ENCODE measurements at places on chromosomes 2 and 18.

- DNase-seq, result no peak
Observed at GRCh38 chr2:21260311-21260710, 136.5 kb downstream of the TDRD15 start.

- no peak for DNase-seq
Observed at GRCh38 chr2:177929662-177930522, 142.7 kb downstream of the PDE11A start.

DNA sequence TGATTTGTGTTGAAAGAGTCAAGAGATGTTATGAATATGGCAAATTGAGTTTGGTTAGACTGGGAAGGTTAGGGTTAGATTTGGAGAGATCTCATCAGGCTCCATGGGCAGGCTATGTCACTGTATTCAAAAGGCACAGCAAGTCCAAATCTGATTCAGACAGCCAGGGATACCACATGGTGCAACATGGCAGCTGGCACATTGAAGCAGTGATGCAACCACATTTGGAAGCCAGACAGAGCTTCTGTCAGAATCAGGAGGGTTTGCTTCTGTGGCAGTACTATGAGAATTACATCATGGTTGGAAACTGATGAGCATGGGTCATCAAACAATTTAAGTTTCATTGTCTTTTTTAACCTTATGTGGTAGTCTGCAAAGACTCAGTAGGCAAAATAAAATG, 772.2 kb downstream of the SUCLG1 start:
- no peak for DNase-seq

- no peak for DNase-seq
Observed at GRCh38 chr2:96396095-96396494, 60.5 kb downstream of the NCAPH start.

DNA sequence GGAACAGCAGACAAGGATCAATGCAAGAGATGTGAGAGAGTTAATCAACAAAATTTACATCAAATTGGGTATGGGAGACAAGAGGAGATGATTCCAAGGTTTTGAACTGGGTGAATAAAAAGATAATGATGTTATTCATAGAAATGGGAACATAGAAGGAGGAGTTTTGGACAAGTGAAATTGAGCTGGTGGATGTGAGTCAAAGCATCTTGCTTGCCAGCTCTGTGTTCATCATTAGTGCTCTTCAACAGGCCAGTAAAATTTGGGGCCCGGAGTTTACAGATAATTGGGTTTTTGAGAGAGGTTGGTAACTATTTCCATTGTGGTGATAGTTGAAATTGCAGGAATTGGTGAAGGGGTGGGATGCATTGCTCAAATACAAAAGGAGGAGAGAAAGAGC, 69.9 kb upstream of the CAVIN2 start:
- DNase-seq, result no peak

- no peak for DNase-seq
Observed at GRCh38 chr2:122999821-123000220, 1025.3 kb upstream of the CNTNAP5 start.

DNA sequence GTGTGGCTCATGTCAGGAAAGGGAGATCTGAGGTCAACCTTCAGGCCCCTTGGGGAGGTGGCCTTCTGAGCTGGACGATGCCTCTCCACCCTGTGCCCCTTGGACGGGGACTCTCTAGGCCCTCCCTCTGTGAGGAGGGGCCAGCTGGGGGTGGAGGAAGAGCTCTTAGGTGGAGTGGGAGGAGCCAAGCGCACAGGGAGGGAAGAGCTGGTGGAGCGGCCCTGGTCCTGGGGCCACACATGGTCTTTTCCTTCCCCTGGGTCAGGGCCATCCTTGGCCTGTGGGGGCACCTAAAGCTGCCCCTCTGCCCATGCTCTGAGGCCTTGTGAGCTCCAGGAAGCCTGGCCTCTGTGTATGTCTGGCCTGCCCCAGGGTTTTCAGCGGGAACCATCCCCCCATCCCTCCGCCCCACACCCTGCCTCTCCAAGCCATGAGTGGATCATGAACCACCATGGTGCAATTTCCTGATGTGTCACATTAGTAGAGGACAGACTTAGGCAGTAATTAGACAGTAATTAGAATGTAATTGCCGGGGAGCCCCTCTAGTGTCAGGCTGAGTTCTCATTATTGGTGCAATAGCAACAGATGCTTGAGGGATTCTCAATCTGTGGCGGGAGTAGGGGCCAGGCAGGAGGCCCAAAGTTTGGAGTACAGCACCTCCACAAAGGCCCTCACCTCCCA, 63.0 kb downstream of the GLI2 start:
- no peak for DNase-seq

DNA sequence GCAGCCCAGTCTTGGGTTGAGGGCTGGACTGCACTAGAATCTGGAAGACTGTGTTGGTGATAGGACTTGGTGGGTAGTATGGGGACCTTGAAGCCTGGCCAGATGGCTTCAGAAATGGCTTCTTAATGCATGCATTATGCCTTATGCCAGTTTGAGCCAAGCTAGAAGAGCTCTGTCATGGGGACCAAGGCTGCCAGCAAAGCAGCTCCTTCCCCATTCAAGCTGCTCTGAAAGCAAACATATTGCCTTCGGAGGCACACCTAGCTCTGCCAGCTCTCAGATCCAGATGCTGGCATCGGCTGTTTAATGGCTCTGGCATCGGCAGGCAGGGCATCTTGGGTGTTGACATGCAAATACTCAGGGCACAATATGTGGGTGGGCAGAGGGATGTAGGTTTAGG, 59.0 kb upstream of the IGFBP5 start:
- no peak for DNase-seq

DNA sequence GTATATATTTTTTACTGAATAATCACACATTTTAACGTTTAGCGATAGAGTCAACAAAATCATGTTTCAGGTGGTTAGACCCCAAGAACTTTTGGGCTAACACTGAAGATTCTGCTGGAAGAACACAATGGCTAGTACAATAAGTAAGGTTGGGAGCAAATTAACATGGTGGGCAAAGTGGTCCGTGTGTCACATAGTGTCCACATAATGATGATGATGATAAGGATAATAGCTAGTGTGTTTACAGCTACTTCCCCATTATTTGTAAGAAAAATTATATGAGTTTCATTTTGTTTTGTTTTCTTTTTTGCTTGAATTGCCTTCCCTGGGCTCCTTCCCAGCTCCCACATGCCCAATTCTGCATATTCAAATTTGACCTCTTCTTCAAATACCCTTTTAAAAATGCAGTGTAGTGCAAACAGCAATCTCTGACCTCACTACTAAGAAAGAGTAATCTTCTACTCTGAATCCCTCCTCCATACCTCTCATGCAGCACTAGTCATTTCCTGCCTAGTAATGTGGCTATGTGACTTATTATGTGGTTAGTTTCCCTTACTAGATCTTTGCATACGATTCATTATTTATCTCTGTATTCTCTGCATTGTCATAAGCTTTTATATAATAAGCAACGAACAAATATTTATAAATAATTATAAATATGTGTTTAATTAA, 16.9 kb upstream of the VPS54 start:
- DNase-seq, result no peak

DNA sequence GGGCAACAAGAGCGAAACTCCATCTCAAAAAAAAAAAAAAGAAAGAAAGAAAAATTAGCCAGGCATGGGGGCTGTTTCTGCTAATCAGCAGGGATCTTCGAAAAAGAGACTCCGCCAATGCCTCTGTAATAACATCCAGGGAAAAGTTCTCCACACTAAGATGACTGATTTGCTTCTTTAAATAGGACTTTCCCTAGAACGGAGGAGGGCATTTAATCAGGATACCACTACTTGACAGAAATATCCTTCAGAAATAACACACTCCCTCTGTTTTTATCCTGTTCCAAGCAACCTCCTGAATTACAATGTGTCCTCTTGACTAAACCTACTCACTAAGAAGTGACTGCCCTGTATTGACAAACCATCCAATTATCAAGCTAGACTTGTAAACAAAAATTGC, 21.7 kb downstream of the REV1 start:
- DNase-seq, result no peak

DNA sequence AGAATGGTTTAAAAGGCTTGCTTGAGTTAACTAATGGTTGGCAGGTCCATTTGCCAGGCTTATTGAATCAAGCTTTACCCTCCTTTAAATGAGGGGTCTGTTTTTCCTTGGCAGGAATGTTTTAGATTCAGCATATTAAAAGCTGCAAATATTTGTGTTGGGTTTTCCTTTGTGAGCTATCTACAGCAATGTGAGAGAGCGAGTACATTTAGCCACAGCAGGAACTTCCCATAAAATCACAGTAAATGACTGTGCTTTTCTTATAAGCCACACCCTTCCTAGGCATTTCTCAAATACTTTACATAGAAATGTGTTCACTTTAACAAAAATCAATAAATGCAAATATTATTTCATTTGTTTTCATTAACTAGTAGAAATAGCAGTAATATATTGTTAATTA, 23.9 kb downstream of the CALCRL start:
- no peak for DNase-seq

- DNase-seq, result no peak
Observed at GRCh38 chr2:170262343-170262742, 84.4 kb downstream of the MYO3B start.

DNA sequence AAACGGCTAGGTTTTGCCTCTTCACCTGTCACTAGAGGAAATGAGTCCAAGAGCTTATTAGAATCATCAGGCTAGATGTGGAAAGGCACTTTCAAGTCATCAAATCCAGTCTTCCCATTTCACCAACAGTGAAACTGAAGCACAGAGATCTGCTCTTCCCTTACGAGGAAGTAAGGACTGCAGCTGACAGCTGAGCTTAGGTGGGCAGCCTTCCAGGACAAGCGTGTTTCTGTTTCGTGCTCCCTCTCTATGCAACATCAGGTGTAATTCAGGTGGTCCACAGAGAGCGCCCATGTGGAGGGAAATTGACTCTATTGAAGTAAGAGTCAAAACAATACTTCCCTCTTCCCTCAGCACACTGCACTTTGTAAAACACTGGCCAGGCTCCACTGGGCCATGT, 5.5 kb downstream of the CYRIA start:
- DNase-seq, result no peak

DNA sequence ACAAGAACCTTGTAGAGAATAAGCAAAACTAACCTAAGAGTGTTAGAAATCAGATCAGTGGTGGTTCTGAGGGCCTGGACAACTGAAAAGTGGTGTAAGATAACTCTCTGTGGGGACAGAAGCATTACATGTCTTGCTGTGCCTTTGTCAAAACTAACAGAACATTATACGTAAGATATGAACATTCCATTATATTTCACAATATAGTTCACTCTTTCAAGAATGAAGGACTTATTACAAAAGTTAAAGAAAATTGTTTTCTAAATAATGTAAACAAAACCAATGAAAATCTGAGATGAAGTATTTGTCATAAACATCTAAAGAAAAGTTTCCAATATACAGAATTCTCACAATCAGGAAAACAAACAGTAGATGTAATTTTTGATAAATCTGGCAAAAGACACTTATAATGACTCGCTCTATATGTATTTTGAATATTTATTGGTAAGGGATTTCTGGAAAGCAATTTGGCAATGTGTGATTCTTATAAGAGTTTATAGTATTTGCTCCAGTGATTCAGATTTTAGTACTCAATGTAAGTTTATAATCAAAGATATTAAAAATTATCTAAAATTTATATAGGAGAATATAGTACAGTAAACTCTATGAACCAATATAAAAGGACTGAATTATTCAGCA, 258.4 kb downstream of the CD226 start:
- no peak for DNase-seq

DNA sequence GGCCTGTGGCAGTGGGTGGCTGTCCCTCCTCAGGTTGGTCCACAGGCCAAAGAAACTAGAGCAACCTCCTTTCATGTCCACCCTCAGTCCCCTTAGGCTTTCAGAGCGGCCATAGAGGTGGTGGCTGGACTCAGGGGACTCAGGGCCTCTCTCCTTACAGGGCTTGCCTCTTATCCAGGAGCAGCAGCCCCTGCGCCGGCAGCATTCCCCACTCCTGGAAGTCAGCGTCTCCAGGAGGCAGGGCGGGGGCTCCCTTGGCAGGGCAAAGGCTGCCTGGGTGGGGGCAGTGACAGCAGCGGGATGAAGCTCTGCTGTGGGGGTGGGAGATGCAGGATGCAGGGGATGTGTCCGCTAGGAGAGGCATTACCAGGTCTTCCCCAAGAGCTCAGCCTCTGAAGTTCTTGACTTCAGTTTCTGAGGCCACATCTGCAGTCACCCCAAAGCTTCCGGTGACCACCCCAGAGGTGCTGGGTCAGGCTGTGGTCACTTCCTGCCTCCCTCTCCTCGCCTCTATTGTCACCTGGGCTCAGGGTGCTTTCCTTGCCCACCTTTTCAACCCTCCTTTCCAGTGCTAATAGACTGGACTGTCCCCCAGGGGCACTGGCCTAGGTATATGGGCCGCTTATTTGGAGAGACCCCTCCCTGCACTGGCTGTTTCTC, 8.6 kb upstream of the GPR55 start:
- DNase-seq, result no peak

Measured in stimulated activated CD4-positive, alpha-beta T cell treated with anti-CD3 and anti-CD28 coated beads, Interleukin-15, amount 100 ng/mL, for 24 hours (primary cell).